Vagina (tissue), 2 donors: ENCODE measurements at places on chromosomes 2 and 18.

DNA sequence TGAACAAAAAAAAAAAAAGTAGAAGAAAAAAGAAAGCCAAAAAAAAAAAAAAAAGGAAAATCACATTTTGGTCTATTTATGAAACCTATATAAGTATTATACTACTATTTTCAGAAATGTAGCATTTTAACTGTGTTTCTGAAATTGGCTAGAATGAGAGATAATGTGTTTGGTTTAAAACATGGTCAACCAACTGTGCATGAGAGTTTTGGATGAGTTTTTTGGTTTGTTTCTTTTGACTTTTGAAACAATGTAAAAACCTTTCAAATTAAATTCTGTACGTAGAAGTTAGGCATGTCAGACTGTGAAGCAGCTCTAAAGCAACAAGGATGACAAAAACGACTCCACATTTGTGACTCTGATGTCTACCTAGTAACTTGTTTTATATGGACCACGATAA is 34.6 kb downstream of the SPC25 start:
- DNase-seq = no peak

- no peak for DNase-seq
These were observed 35.1 kb downstream of the SH2D6 start for GRCh38 chr2:85453571-85453970.

GRCh38 chr2:20642055-20642971 is 8.6 kb downstream of the HS1BP3 start:
- no peak for DNase-seq

DNA sequence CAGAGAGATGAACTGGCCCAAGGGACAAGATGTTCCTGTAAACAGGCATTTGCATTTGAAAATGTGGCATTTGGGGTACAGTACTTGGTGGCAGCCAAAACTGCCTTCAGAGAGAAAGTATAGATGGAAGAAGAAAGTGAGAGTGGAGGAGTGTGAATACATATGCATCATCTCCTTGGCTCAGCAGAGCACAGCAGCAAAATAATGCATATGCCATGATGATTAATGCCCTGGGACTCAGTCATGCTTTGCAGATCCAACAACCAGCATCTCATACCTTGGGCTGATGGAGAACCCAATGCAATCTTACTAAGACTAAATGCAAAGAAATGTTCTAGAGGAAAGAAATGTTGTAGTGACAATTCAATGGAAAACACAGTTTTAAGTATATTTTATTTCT is 29.7 kb upstream of the CYTIP start:
- no peak for DNase-seq

GRCh38 chr2:236714080-236714479 is 144.5 kb downstream of the ACKR3 start:
- no peak for DNase-seq

DNA sequence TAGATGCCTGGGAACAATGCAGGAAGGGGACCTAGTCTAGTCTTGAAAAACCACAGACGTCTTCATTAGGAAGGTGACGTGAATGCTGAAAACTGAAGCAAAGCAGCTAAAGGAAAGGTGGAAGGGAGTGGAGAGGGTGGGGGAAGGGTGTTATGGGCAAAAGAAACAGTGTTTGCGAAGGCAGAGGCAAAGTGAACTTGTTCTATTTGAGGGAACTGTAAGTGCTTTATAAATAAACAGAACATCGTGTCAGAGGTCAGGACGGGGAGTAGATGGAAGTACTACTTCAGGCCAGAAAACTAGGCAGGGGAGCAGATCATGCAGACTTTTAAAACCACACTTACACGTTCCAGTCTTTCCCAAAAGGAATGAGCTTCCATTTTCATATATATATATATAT is 57.8 kb downstream of the FASTKD2 start:
- DNase-seq = no peak
